NCI-H1436 (cell line): ENCODE measurements at places on chromosomes 11 and 22.

- DNase-seq = peak; percentile 43
These were observed 25.0 kb downstream of the MTMR3 start for GRCh38 chr22:29907753-29908515.

- no peak for DNase-seq
These were observed 19.9 kb upstream of the FAT3 start for GRCh38 chr11:92204731-92205130.

DNA sequence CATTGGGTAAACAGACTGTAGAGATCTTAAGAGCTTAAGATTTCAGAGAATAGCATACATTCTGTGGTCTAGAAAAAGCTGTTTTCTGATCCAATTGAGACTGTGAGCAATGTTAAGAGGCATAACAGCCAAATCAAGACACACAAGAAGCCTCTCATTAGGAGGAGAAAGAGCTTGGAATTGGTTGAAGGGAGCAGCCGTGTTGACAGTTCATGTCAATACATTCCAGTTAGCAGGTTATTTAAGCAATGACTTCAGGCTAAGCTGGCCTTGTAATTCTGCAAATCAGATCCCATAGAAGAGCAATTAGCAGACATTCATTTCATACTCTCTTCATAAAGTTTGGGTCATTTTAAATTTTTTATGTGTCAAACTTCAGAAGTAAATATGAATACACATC is 50.9 kb downstream of the ETS1 start:
- no peak for DNase-seq

DNA sequence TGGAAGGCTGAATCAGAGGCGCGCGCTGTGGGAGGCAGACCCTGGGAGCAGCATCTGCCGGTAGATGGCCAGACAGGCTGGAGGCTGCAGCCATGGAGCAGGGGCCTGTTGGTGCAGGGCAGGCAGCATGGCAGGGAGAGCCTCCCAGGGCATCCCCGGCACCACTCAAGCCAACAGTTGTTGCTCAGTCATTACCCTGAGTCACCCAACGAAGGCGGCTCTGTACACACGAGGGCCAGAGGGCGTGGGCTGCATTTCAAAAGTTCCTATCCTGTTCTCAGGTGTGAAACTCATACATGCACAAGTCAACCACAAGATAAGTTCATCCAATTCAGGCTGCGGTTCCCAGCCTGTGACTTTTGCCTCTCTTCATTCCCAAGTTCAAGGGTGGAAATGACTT is 2.6 kb downstream of the ANO1 start:
- no peak for DNase-seq

- DNase-seq = no peak
These were observed 20.7 kb downstream of the SUN2 start for GRCh38 chr22:38735126-38735464.
